ENCODE measurements at places on chromosomes 4 and X.

- no peak for DNase-seq
Measured at GRCh38 chrX:47843363-47843762, 6.7 kb downstream of the ZNF81 start.

- no peak for DNase-seq
Measured at GRCh38 chr4:8030121-8030781, 90.6 kb upstream of the AFAP1 start.

GRCh38 chrX:39477762-39478120 lies 620.0 kb downstream of the BCOR start:
- DNase-seq, result no peak

DNA sequence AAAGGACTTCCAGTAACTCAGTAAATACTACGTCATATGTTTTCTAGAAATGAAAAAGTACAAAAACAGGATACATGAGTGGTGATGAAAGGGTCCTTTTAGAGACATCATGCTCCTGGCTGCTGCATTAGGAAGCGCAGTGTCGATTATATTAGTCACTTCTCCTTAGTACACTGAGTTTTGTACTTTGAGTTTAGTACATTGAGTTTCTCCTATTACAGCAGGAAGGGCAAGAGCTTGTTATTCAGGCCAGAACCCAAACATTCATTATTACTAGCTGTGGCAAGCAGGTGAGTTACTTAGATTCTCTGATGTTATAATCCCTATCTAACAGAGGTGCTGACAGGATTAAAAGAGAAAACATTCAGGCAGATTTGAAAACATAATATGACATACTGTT lies 21.3 kb downstream of the RPGR start:
- no peak for DNase-seq

DNA sequence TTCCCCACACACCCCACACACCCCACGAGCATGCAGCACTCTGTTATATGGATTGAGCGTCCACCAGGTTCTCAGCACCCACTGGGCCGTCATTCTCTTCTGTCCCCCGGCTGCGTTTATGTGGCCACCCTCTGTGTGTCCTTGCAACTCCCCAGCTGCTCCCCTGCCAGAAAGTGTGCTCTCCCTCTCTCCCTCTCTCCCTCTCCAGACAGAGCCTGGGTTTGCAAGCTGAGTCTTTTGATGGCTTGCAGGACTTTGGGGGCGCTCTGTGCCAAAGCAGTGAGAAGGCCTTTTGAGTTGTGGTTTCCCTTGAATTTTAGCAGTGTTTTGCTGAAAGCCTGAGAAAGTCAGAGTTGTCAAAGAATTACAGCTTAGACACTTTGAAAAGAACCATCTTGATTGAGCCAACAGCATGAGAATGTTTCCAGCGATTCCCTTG lies 173.5 kb downstream of the DCLK2 start:
- DNase-seq, result no peak

DNA sequence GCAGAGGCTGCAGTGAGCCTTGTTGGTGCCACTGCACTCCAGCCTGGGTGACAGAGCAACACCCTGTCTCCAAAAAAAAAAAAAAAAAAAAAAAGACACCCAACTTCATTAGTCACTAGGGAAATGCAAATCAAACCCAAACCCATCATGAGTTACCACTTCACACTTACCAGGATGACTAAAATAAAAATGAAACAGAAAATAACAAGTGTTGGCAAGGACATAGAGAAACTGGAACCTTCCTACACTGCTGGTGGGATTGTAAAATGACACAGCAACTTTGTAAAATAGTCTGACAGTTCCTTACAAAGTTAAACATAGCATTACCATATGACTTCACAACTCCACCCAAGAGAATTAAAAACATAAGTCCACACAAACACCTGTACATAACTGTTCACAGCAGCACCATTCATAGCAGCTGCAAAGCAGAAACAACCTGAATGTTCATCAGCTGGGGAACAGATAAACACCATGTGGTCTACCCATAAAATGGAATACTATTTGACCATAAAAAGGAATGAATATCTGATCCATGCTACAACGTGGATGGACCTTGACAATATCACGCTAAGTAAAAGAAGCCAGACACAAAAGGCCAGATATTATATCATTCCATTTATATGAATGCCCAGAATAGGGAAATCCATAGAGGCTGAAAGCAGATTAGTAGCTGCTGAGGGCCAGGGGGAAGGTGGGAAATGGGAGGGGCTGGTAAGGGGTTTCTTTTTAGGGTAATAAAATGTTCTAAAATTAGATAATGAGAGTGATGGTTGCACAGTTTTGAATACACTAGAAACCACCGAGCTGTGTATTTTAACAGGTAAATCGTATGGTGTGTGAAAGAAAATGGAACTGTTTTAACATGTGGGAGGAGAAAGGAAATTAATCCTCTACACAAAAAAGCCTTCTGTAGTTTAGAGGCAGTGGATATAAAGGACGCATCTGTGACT lies 18.3 kb downstream of the CD99L2 start:
- DNase-seq, result no peak

- DNase-seq, result no peak
Measured at GRCh38 chr4:153335665-153336064, 8.8 kb upstream of the MND1 start.

- DNase-seq, result no peak
Measured at GRCh38 chr4:121707344-121707743, 10.6 kb upstream of the ANXA5 start.

DNA sequence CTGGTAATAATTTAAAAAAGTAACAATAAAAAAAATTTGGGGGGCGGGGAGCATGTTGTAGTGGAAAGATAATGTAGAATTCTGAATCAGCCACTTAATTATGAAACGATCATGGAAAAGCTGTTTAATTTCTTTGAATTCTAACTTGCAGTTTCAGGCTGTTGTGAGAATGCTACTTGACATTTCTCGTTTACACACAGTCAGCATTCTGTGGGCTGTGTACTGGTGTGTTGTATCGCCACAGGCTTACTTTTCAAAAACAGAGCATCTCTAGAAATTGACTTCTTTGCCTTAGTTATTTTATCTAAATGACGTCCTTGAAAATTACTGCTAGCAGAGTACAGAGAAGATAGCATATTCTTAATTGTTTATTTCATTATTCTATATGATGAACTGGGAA lies 350.4 kb downstream of the FSTL5 start:
- no peak for DNase-seq

DNA sequence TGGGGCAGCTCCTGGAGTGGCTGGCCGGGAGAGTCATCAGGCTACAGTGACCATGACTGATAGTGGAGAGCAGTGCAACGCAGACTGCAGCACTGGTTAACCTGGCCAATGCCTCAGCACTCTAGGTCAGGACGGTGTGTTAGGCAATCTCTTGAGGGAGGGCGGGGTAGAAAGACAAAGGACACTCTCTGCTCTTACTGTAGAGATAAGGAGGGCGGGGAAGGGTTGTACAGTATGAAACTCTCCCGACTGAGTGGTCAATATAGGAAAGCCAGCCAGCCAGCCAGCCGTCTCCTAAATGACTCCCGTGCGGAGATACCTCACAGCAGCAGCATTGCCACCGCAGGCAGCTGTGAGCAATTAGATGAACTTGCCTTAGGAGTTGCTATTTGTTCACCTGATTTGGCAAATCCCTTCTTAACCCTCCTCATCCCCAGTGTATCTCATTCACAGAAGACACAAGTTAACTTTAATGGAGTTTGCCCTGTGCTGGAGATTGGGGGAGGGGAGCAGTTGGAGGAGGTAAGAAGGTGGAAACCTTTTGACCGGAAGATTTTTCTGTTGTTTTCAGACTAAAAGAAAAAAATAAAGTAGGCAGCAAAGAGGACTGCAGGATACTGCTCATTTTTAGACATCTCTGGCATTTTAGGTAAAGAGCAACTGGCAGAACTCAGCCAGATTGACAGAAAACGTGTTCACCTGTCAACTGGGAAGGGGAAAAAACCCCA lies 330.5 kb downstream of the HNRNPD start:
- DNase-seq, result no peak

DNA sequence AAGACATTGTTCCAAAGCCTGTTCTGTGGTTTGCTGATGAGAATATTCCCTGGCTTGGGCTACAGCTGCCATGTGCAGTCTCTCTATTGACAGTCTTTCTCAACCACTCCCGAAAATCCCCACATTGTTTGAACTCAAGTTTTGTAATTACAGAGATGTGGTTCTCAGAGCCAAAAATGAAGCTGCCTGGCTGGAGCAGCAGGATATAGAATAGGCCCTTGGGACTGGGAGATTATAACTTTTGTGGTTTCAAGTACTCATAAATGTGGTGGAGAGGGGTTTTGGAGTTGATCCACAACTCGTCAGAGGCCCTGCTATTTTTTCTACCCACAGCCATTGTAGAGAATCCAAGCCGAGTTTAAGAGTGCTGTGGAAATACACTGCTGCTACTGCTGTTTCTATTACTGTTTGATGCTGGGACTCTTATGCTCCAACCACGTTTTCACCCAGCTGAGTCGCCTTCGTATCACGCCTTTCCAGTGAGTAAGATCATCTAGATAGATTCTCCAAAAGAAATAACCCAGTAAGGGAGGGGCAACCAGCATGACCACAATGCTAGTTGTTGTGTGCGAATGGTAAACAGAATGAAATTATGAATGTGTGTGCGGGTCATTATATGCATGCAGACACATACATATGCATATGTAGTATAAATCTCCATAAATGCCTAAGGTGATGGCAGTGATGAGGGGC lies 57.1 kb upstream of the ATXN3L start:
- no peak for DNase-seq

GRCh38 chrX:68234171-68234910 lies 199.0 kb downstream of the OPHN1 start:
- DNase-seq, result no peak

DNA sequence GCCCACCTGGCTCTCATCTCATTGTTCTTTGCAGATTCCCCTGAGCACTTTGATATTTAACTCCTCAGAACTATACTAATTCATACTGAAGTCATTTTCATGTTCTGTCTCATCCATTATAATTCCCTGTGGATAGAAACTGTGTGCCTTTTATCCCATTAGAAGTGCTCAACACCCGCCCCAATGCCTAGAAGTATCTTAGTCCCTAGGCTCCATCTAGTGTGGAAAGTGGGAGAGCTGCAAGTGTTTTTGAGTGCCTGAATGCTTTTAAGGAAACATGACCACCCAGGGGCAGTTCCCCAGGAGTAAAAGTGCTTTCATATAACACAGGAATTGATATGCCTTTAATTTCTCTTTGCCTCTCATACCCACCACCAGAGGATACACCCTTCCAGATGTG lies 117.0 kb downstream of the CHRDL1 start:
- DNase-seq, result no peak

DNA sequence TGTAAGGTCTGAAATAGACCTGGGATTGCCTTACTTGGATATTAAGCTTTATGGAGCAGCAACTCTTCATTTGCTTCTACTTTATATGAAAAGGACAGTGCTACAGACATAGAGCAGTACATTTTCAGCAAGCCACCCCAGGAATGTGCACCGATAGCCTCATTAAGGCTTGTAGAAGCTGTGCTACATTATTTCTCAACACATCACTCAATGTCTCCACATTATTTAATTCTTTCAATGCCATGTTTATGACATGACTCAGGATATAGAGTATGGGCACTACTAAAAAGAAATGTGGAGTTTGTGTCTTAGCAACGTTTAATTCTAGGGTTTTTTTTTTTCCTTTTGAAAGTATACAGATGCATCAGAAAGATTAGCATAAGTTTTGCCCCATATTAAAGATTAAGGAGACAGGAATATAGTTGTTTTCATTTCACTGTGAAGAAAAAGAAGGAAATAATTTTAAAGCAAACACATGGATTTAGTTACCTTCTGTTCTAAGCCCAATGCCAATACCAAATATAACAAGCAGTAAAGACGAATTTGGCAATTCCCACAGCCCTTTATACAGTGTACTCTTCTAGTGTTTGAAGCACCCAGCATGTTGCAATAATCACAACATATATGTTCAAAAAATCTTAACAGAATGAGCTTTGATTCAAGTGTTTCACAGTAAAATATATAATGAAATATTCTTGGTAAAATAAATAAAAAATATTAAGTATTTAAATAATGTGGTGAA lies 2140.1 kb upstream of the AGA start:
- DNase-seq, result no peak

DNA sequence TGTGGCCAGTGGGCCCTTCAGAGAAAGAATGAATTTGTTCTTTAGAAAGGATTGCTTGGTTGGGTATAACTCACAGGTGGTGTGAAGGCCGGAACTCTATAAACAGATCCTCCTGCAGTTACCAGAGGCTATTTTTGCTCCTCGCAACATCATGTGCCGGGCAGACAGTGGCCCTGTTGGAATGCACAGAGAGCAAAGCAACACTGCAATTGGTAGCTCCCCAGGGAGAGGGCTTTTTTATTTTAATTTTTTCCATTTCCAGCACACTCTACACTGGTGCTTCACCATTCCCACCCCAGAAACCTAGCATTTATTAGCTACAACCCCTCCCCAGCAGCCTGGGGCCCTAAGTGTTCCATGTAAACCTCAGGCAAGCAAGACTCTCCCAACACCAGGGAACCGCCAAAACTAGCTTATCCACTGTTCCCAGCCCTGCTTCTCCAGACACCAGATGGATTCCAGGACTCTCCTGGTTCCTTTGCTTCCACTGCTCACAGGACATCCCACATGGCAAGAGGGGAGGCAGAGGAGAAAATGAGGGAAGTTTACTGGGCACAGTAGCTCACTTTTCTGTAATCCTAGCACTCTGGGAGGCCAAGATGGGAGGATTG lies 75.1 kb upstream of the TMEM164 start:
- DNase-seq, result no peak

- no peak for DNase-seq
Measured at GRCh38 chrX:21955403-21956189, 15.1 kb downstream of the SMS start.

GRCh38 chrX:132094164-132094563 lies 33.7 kb downstream of the FRMD7 start:
- DNase-seq, result no peak

DNA sequence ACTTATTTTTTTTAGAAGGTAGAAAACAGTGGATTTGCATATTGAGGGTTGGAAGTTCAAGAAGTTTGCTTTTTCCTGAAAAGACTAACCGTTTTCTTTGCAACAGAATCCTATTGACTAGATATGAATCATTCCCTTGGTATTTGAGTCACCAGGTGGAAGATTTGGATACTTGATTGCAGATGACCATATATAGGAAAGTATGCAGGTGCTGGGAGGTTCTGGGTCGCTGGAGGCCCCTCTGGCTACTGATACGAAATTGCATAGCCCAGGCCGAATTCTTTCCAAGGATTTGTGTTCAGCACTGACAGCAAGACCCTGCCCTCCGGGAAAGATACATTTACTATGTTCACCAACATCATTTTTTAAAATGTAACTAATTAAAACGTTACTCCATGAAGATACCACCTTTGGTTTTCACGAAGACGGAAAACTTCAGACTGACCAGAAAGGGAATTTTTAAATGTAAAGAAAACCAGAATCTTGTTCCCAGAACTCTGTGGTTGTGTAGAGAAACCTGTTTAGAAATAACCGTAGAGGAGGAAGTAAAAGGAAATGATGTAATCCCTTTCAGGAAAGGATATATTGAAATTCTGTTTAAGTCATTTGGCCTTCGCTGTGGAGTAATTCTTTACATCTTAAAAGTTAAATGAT lies 946 bp downstream of the ANXA3 start:
- DNase-seq, result peak; percentile 72

DNA sequence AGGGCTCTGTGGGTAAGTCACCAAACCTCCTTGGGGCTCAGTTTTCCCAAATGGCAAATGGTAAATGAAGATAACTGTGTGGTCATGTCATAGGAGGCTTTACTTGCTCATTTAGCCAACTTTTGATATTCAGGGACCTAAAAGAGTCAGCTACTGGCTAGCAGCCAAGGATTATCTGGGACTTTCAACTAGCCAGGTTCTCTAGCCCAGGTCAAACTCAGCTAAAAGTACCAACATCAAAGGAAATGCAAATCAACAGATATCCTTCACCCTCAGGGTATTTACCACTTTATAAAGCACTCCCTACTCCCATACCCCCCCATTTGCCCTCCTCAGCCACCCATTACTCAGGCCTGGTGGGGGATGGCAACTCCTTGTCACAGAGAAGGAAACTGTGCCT lies 7.5 kb downstream of the AMER1 start:
- no peak for DNase-seq
